HCEC 1CT (cell line): ENCODE measurements at places on chromosomes 5 and 9.

- no peak for DNase-seq
Measured at GRCh38 chr5:128493657-128494329, 44.3 kb downstream of the FBN2 start.

- no peak for DNase-seq
Measured at GRCh38 chr9:4927701-4928100, 57.4 kb upstream of the JAK2 start.

- DNase-seq, result no peak
Measured at GRCh38 chr9:136565086-136565714, 19.4 kb upstream of the NOTCH1 start.

- no peak for DNase-seq
Measured at GRCh38 chr5:39896706-39897105, 471.9 kb upstream of the DAB2 start.

GRCh38 chr5:136047858-136048257 lies 19.1 kb downstream of the TGFBI start:
- no peak for DNase-seq

- DNase-seq, result no peak
Measured at GRCh38 chr9:121652021-121652837, 795 bp downstream of the DAB2IP start.

- no peak for DNase-seq
Measured at GRCh38 chr9:136297016-136297691, 6.7 kb downstream of the CCDC187 start.

- DNase-seq, result peak; percentile 53
Measured at GRCh38 chr5:111072949-111073682, 1.6 kb downstream of the TSLP start.

DNA sequence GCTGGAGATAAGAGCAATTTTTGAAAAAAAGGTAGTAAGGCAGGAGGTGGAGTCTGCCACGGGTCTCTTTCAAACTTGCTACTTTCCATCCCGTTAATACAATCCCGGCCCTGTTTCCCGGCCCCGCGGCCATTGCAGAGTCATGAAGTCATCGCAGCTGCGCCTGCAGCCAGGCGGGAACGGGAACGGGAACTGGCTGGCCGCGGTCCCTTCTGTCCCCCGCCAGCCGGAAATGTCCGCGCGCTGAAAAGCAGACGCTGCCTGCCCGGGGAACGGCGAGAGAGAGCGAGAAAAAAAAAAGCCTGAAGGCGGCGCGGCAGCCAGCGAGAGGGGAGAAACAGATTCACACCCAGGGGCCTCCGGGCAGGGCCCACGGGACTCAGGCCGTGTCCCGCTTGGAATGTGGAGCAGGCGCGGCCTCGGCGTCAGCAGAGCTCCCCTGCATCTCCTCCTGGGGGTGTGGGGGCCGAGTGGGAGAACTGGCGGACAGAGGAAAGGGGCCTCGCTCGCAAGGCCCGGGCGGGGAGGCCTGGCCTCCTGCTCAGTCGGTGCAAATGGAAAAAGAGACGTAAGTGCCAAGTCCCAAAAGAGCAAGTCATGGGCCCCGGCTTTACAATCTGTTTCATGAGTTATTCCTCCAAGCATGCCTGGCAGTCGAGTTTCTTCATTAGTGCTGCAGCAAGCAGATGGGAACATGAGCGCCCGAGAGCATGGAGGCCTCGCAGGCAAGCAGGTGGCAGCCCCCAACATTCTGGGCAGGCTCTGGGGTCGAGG lies 201.2 kb upstream of the GAS1 start:
- DNase-seq, result peak; percentile 66

- DNase-seq, result no peak
Measured at GRCh38 chr5:154523104-154523503, 45.1 kb upstream of the HAND1 start.
